ENCODE measurements at places on chromosomes 13 and 19. TPM values are rescaled to one million over a fixed set of nuclear protein-coding genes. Genes with fewer than 3 reads are reported as not detected.

DNA sequence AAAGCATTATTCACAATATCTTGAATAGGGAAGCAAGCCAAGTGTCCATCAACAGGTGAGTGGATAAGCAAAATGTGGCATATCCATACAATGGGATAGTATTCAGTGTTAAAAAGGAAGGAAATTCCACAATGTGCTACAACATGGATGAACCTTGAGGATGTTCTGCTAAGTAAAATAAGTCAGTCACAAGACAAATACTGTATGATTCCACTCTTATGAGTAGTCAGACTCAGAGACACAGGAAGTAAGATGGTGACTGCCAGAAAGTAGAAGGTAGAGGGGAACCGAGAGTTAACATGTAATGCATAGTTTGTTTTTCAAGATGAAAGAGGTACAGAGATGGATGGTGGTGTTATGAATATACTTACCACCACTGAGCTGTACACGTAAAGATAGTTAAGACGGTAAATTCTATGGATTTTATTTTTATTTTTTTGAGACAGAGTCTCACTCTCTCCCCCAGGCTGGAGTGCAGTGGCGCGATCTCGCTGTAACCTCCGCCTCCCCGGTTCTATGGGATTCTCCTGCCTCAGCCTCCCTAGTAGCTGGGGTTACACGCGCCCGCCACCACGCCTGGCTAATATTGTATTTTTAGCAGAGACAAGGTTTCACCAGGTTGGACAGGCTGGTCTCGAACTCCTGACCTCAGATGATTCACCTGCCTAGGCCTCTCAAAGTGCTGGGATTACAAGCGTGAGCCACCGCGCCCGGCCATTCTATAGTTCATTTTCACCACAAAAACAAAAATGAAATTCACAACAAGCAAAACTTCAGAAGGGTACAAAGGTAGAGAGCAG lies 1.0 kb upstream of the CHAMP1 start:
- DNase-seq: peak; percentile 8
- peak overlapping the region; percentile 91 for H3K4me3 ChIP-seq
- H3K27me3 ChIP-seq: no peaks in the 10 kb centered on the region
- peaks cover 13% of the 10 kb centered on the region for H3K4me1 ChIP-seq
- peak overlapping the region; percentile 83 for H3K27ac ChIP-seq
- H3K36me3 ChIP-seq: no peaks in the 10 kb centered on the region

ANO8 gene
- 6.0 TPM for total RNA-seq

- no peak overlapping the region for H3K27ac ChIP-seq
- H3K4me3 ChIP-seq: no peak overlapping the region
- no peaks in the 10 kb centered on the region for H3K4me1 ChIP-seq
- no peak for DNase-seq
Observed at GRCh38 chr13:97849305-97849704, 104.2 kb upstream of the IPO5 start.

ZNF627 gene
- total RNA-seq: 21.4 TPM

GRCh38 chr13:27826379-27827353 lies 34.4 kb downstream of the GSX1 start:
- H3K27me3 ChIP-seq: no peaks in the 10 kb centered on the region
- DNase-seq: peak; percentile 78
- H3K4me1 ChIP-seq: peaks cover 12% of the 10 kb centered on the region
- no peaks in the 10 kb centered on the region for H3K36me3 ChIP-seq
- no peak overlapping the region for H3K27ac ChIP-seq

- DNase-seq: no peak
- H3K4me3 ChIP-seq: no peak overlapping the region
- H3K27ac ChIP-seq: no peak overlapping the region
- peaks cover 41% of the 10 kb centered on the region for H3K27me3 ChIP-seq
- H3K36me3 ChIP-seq: no peaks in the 10 kb centered on the region
Observed at GRCh38 chr19:55369653-55370304, 484 bp downstream of the IL11 start.

GRCh38 chr13:101795025-101795424 lies 342.6 kb downstream of the ITGBL1 start:
- DNase-seq: no peak
- no peaks in the 10 kb centered on the region for H3K4me1 ChIP-seq
- no peak overlapping the region for H3K4me3 ChIP-seq
- H3K27ac ChIP-seq: no peak overlapping the region

DNA sequence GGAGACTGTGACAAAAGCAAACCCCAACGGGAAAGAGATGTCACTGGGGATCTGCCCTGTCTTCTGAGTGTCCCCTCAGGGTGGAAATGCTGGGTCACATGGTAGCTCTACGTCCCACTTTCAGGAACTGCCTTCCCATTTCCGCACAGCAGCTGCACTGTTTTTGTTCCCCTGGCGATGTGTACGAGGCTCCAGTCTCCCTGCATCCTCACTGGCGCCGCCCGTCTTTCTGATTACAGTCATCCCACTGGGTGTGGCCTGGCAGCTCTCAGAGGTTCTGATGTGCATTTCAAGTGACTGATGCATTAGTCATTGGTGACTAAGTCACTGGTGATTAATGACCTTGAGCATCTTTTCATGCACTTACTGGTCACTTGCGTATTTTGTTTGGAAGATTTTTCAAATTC lies 21.2 kb downstream of the PCID2 start:
- peak; percentile 37 for DNase-seq
- H3K4me1 ChIP-seq: no peaks in the 10 kb centered on the region
- no peaks in the 10 kb centered on the region for H3K27me3 ChIP-seq

GRCh38 chr13:52947921-52948373 lies 80.7 kb upstream of the OLFM4 start:
- no peak overlapping the region for H3K27ac ChIP-seq
- H3K4me3 ChIP-seq: no peak overlapping the region
- H3K4me1 ChIP-seq: no peaks in the 10 kb centered on the region
- H3K27me3 ChIP-seq: no peaks in the 10 kb centered on the region

FCAR gene
- total RNA-seq: 0.67 TPM

ATP1A3 gene
- total RNA-seq: not detected

DNA sequence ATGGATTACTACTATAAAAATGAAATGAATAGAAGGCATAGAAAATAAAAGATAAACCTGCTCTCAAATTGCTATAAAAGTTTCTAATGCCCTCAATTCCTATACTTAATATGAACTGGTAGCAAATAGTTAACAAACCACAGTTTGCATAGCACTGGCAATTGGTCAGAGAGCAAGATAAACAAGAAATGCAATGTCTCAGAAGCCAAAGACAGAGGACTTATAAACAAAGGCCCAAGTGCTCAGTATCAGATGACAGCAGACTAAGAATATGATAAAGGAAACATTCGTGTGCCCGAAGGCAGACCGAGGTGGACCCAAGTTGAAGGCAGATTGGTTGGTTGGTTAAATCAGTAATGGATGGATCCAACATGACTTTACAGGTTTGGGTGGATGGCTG lies 50.6 kb downstream of the IPO5 start:
- H3K27me3 ChIP-seq: no peaks in the 10 kb centered on the region
- H3K27ac ChIP-seq: no peak overlapping the region
- no peak overlapping the region for H3K4me3 ChIP-seq
- no peak for DNase-seq
- peaks cover 54% of the 10 kb centered on the region for H3K36me3 ChIP-seq

DNA sequence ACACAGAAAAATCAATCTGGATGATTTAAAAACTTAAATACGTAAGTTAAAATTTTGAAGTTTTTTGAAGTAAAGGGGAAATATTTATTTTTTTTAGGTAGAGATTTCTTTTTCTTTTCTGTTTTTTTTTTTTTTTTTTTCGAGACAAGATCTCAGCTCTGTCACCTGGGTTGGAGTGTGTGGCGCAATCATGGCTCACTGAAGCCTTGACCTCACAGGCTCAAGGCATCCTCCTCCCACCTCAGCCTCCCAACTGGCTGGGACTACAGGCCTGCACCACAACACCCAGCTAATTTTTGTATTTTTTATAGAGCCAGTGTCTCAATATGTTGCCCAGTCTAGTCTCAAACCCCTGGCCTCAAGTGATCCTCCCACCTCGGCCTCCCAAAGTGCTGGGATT lies 120.4 kb upstream of the CLDN10 start:
- H3K4me1 ChIP-seq: no peaks in the 10 kb centered on the region
- no peak overlapping the region for H3K27ac ChIP-seq
- H3K27me3 ChIP-seq: no peaks in the 10 kb centered on the region
- no peaks in the 10 kb centered on the region for H3K36me3 ChIP-seq
- no peak for DNase-seq

RHPN2 gene
- 16.3 TPM for total RNA-seq

DNA sequence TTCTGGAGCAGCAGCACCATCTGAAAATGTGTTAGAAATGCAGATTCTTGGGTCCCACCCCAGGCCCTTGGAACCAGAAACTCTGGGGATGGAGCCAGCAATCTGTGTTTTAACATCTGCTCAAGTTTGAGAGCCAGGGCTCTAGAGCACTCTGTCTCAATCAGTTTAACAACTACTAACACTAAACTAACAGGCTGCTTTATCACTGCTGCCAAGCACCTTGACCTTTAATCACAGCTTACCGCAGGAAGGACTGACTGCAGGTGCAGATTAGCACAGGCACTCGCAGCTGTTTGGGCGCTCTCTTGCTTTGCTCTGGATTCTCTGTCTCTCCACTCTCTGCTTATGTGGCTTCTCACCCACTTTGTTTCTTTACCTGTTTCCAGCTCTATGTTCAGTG lies 163.5 kb downstream of the MTUS2 start:
- H3K4me1 ChIP-seq: no peaks in the 10 kb centered on the region
- DNase-seq: peak; percentile 2
- no peak overlapping the region for H3K4me3 ChIP-seq
- H3K27me3 ChIP-seq: no peaks in the 10 kb centered on the region

LILRB5 gene
- total RNA-seq: 5.6 TPM

CGB3 gene
- not detected for total RNA-seq

S1PR4 gene
- 3.8 TPM for total RNA-seq

WDR87 gene
- total RNA-seq: under 0.01 TPM

POMP gene
- 70.0 TPM for total RNA-seq

DNA sequence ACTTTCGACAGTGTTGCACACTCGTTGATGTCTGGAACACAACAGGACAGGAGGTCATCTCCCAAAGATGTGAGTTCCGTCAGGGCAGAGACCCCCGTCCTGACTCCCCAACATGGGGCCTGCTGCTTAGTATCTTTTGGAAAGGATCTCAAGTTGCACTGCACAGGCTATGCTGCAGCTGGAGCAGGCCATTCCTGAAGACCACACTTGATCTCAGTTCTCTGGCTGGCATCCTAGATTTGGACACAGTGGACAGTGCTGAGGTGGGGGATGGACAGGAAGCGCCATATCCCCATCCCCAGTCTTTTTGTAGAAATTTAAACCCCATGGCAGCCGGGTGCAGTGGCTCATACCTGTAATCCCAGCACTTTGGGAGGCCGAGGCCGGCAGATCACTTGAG lies 5.9 kb downstream of the ADGRE2 start:
- no peak overlapping the region for H3K4me3 ChIP-seq
- DNase-seq: no peak
- no peaks in the 10 kb centered on the region for H3K36me3 ChIP-seq
- H3K27ac ChIP-seq: no peak overlapping the region

CEBPA gene
- total RNA-seq: 31.0 TPM

ZNF709 gene
- 7.6 TPM for total RNA-seq

- peaks cover 37% of the 10 kb centered on the region for H3K4me1 ChIP-seq
- no peak for DNase-seq
- H3K4me3 ChIP-seq: no peak overlapping the region
- no peak overlapping the region for H3K27ac ChIP-seq
- no peaks in the 10 kb centered on the region for H3K36me3 ChIP-seq
Observed at GRCh38 chr13:41028051-41028450, 8.9 kb upstream of the ELF1 start.

Data from thyroid gland (tissue), 4 donors.